IMR-90 (cell line): ENCODE measurements at places on chromosomes 3 and 15. TPM values are rescaled to one million over a fixed set of nuclear protein-coding genes. Genes with fewer than 3 reads are reported as not detected.

DNA sequence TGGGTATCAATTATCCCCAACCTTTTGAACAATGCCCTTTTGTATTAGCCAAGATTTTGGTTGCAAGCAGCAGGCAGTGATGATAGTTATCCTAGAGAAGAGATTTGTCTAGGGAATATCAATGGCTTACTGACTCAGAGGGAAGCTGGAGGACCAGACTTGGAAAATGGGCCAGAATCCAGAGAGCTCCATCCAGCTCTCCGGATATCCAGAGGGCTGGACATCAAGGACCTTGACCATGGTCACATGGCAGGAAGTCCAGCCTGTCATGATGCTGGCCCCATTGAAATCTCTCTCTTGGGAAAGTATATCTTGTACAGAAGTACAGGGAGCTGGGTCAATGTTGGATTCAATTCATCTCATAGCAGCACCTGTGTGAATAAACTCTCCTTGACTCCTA, 148.5 kb upstream of the PDZRN3 start:
- DNase-seq = no peak

DNA sequence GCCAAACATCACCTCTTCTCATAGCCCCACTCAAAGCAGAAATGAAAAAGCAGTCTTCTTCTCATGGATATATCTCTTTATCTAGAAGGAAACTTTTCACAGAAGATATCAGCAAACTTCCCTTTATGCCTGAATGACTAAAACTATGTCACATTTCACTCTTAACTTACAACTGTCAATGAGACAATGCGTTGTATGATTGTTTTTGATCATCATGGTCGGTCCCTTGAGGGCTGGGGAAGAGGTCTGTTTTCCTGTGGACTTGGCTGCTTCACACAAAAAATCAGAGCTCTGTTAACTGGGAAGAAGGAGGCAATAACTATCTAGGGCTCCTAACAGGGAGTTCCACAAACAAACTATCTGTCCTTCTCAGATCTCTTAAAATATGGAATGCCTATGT, 5.1 kb downstream of the NLGN1 start:
- DNase-seq = no peak

DNA sequence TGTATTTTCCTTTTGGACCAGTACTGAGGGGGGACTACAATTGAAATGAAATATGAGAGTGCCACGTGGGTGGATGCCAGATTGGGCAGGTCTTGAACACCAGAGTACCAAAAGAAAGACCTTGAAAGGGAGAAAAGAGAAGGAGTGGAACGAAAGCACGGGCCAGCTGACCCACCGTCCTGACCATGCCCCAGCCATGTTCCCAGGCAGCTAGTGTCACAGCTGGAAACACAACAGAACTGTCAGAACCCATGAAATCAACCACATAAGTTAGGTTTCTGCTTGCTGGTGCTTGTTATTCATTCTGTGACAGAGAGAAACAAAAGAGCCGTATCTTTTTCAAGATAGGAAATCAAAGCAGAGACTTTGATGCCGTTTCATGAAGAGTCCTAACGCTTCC, 268.8 kb downstream of the MEX3B start:
- DNase-seq = no peak

The TRIM42 gene
- total RNA-seq = not detected in 2 replicates

The CCNL1 gene
- 60.9 and 156 TPM in 2 replicates for total RNA-seq

GRCh38 chr3:69791919-69792399, 52.7 kb downstream of the MITF start:
- DNase-seq = peak; percentile 72

The RBP2 gene
- not detected in 2 replicates for total RNA-seq

DNA sequence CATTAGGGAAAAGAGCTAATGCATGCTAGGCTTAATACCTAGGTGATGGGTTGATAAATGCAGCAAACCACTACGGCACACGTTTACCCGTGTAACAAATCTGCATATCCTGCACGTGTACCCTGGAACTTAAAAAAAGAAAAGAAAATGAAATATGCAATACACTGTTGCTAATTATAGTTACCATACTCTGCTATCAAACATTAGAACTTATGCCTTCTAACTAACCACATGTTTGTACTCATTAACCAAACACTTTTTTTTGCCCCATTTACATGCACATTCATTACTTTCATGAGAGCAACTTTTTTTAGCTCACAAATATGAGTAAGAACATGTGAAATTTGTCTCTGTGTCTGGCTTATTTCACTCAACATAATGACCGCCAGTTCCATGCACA, 253.1 kb downstream of the CGGBP1 start:
- DNase-seq = no peak

- no peak for DNase-seq
Observed at GRCh38 chr3:161859865-161860450, 363.4 kb downstream of the OTOL1 start.

DNA sequence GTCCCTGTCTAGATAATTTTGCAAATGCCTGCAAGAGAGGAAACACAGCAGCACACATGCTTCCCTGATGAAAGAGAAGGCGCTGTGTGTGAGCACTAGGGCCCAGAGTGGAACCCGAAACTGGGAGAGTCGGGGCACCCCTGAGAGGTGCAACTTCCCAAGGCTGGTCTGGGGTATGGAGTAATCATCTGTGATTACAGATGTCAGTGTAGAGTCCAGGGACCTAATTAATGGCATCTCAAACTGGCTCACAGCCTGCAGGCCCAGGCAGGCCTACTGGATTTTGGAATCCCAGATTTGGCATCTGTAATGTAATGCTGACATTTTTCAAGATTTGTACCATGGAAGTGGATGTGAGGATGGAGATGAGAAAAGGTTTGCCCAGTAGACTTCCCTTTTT, 29.4 kb downstream of the PGPEP1L start:
- DNase-seq = no peak

GRCh38 chr3:195070336-195070735, 200.6 kb downstream of the XXYLT1 start:
- no peak for DNase-seq
